Stimulated activated CD4-positive, alpha-beta T cell treated with anti-CD3 and anti-CD28 coated beads, TNF-alpha, amount 100 ng/mL, for 4 hours (primary cell): ENCODE measurements at places on chromosomes 2 and 18.

DNA sequence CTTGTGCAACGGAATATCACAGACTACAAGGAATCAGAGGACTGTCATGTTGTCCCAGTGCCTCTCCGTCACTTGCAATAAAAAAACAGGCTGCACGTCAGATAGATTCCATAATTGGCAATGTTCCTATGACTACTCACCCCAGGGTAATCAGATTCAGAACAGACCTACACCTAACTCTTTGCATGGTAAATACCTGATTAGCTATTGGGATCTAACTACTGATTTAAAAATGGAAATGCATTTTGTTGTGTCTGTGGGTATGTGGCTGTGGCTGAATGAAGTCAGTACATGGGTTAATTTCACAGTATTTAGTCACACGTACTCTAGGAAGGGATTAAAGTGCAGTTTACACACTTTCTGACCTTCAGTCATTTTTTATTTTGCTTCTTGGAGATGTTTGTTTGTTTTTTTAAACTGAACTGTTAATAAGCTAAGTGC, 91.7 kb downstream of the SCN3A start:
- no peak for DNase-seq

GRCh38 chr2:203585516-203585915, 50.4 kb upstream of the RAPH1 start:
- no peak for DNase-seq

- DNase-seq, result no peak
Observed at GRCh38 chr2:144234542-144234871, 285.4 kb downstream of the ZEB2 start.

GRCh38 chr2:287471-287885, 413 bp downstream of the ALKAL2 start:
- DNase-seq, result no peak

- no peak for DNase-seq
Observed at GRCh38 chr2:66024391-66024790, 410.5 kb upstream of the MEIS1 start.

GRCh38 chr2:236639461-236640235, 70.0 kb downstream of the ACKR3 start:
- no peak for DNase-seq

DNA sequence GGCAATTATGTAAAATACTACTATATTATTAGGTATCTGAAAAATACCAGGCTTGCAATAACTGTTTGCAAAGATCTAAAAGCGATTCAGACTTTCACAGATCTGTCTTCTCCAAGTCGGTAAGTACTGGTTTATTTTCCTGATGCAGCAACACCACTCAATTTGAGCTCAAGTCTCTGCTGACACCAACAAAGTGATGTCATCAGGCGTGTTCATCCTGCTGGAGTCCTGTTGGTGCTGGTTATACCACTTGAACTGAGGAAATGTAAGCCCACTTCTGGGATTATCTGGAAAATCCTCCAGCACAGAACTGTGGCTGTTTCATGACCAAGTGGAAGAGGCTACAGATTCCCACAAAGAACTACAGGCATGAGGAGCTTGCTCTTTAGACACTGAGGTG, 267.6 kb downstream of the BCL2 start:
- DNase-seq, result no peak

- DNase-seq, result no peak
Observed at GRCh38 chr2:14016289-14016955, 616.1 kb upstream of the LRATD1 start.

- DNase-seq, result no peak
Observed at GRCh38 chr2:170680172-170680941, 34.8 kb upstream of the SP5 start.

DNA sequence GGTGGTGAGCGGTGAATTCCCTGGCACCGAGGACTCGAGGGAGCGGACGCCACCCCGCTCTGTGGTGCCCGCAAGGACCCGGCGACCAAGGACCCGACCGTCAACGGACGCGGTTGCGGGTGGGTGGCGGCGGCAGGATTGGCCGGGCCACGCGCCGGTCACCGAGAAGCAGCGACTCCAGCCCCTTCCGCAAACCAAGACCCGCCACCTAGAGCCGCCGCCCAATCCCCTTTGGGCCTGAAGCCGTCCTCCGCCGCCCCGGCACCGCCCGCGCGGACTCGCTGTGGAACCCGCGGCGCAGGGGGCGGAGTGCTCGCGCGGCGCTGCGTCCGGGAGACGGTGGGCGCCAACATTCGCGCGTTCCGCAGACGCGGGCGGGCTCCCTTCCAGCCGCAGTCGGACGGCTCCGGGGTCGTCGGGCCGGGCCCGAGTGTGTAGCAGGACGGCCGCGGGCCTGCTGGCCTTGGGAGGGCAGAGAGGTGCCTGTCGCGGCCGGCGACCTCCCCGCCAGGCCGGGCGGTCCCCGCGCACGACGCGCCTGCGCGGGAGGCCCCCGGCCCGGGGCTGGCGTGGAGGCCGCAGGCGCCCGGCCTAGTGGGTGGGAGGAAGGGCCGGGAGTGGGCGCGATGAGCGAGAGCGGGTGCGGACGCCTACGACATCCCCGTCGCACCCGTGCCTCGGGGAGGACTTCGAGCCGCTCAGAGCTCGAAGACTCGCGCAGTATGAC, at the start of the genes FAM228B and PFN4:
Gene FAM228B (plus strand): TSS at position 275 of the 727 bp plus-strand sequence. CDS start 893 bp downstream, outside the sequence.
Gene PFN4 (minus strand): TSS at position 140 of the 727 bp plus-strand sequence. CDS start 799 bp downstream, outside the sequence.
- peak; percentile 32 for DNase-seq

- DNase-seq, result no peak
Observed at GRCh38 chr2:143564419-143564818, 435.2 kb downstream of the ARHGAP15 start.

DNA sequence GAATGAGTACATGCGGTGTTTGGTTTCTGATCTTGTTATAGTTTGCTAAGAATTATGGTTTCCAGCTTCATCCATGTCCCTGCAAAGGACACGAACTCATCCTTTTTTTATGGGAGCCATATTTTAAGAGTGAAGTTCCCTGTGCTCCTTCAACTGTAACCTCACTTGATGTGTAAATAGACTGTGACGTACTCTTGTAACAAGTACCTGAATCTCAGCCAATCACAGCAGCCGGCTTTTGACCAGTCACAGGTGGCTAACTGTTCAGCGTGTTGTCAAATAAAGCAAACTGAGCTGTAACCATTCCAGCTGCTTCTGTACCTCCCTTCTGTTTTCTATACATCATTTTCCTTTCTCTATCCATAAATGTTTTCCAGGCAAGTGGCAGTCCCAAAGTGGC, 774.3 kb upstream of the HS6ST1 start:
- no peak for DNase-seq

- no peak for DNase-seq
Observed at GRCh38 chr2:32427672-32428610, 71.1 kb downstream of the BIRC6 start.

DNA sequence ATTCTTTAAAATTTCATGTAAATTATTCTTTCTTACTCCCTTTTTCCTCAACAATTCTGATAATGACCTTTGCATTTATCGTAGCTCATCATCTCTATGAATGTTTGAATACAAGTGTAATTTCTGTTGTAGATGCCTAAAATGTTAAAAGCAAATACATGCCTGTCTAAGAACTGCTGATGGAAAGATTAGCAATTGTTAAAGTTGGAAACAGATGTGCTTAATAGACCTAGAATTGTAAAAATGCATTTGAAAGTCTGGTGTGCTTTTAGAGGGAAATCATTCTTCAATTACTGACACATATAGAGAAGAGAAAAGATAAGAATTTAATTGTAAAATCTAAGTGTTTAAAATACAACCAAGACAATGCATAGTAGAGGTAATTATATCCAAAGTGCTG, 50.4 kb downstream of the CCDC102B start:
- no peak for DNase-seq

DNA sequence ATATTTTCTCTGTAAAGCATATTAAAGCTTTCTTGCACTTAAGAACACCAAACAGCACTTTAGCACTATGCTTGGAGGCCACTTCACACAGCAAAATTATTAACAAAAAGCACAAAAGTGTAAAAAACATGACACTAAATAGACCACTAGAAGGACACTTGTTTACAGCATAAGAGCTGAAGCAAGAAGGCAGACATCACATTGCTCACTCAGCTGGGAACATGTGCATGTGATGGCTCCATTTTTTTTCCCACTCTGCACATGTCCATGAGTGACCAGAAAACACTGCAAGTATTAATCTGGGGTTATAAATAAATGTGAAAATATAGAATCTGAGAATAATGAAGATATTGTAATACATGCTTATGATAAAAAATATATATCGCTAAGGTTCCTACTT, 103.1 kb upstream of the MAPRE2 start:
- DNase-seq, result no peak

- DNase-seq, result no peak
Observed at GRCh38 chr2:214747992-214748391, 61.5 kb downstream of the BARD1 start.

DNA sequence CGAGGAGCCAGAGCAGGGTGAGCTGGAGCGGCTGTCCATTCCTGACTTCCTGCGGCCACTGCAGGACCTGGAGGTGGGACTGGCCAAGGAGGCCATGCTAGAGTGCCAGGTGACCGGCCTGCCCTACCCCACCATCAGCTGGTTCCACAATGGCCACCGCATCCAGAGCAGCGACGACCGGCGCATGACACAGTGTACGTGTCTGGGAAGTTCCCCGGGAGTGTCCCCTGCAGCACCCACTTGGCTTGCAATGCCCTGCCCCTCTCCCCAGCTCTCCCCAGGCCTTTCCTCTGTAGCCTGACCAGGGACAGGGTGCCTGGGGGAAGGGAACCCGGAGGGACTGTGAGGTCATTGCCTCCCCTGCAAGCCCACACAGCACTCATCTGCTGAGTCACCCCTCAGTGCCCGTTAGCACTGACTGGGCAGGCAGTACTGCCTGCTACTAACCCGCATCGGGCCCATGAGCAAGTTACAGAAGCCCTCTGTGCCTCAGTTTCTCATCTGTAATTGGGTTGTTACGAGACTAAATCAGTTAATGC, 29.4 kb upstream of the GMPPA start:
- no peak for DNase-seq
